ENCODE measurements at places on chromosomes 2 and 18.

DNA sequence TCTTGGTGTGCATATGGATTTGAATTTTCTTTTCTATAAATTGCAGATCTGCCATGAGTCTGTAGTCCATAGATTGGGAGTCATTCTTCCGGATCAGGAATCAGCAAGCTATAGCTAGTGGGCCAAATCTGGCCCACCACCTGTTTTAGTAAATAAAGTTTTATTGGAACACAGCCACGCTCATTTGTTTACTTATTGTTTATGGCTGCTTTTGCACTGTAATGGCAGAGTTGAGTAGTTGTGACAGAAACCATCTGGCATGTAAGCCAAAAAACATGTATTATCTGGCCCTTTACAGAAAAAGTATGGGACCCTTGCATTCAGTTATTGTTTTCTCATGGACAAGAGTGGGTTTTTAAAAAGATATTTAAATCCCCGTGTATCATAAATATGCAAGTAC lies 191.2 kb downstream of the LRRTM1 start:
- DNase-seq, result no peak

GRCh38 chr2:96534701-96535181 lies 1.8 kb upstream of the ARID5A start:
- no peak for DNase-seq

DNA sequence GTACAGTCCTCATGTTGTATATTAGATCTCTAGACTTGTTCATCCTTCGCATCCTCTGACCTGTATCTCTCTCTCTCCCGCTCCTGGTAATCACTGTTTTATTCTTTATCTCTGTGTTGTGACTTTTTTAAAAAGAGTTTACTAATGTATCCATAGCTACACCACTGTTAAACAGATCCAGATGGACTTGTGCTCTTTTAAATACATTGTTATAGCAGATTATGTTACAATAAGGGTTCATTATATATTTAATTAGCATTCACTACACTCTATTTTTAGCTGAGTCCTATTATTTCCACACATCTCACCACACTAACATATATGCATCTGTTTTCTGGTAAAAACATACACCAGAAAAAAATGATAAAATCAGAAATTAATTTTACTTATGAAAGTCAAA lies 90.5 kb downstream of the RBM43 start:
- no peak for DNase-seq

GRCh38 chr2:26477911-26478253 lies at the start of gene OTOF:
OTOF (minus strand) TSS chr2:26478124.
- DNase-seq, result no peak

DNA sequence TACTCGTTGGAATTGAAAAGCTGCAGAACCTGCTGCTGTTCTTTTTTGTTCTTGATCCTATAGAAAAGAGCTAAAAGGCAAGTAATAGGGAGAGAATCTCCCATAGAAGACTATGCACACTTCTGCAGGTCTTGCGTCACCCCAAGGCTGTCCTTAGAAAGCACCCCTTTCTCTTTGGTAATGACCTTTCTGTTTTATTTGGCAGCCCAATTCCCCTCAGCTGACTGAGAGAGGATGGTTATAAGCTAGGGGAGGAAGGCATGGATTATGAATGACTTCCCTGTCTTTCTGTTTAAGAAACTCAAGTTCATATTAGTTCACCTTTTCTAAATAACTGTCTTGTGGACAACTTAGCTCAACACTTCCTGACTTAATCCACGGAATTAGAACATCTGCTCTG lies 122.9 kb downstream of the TXNL1 start:
- no peak for DNase-seq

- no peak for DNase-seq
Measured at GRCh38 chr2:129912066-129912820, 67.2 kb upstream of the RAB6C start.

Measured in stimulated activated CD8-positive, alpha-beta memory T cell treated with anti-CD3 and anti-CD28 coated beads, Interleukin-12 subunit alpha, Interleukin-12 subunit beta, amount 100 ng/mL, for 4 hours (primary cell).